ENCODE measurements at places on chromosomes 7 and 10. TPM values are rescaled to one million over a fixed set of nuclear protein-coding genes. Genes with fewer than 3 reads are reported as not detected.

The BTAF1 gene
- 14.0 TPM for total RNA-seq

The SAP25 gene
- 0.47 TPM for total RNA-seq

The SRI gene
- total RNA-seq, result 82.4 TPM

The CD36 gene
- 827 TPM for total RNA-seq

The HKDC1 gene
- not detected for total RNA-seq

The ADRB1 gene
- total RNA-seq, result 24.4 TPM

The GRM3 gene
- total RNA-seq, result not detected

The STOX1 gene
- 0.13 TPM for total RNA-seq

The FFAR4 gene
- not detected for total RNA-seq

The CAV1 gene
- 345 TPM for total RNA-seq

The CPED1 gene
- total RNA-seq, result 56.5 TPM

The DGKI gene
- total RNA-seq, result 2.2 TPM

The CACNB2 gene
- total RNA-seq, result 22.3 TPM

The FANK1 gene
- total RNA-seq, result not detected

The ECHS1 gene
- total RNA-seq, result 206 TPM

The SPDYE6 gene
- total RNA-seq, result not detected

The CPSF4 gene
- 19.0 TPM for total RNA-seq

The CALHM3 gene
- total RNA-seq, result not detected

The HELLS gene
- 0.85 TPM for total RNA-seq

The SPDYE8 gene
- not detected for total RNA-seq

The CCDC3 gene
- total RNA-seq, result 5.0 TPM

The LRRC27 gene
- total RNA-seq, result 3.5 TPM

The LRCH4 gene
- total RNA-seq, result 22.0 TPM

The BRI3 gene
- 217 TPM for total RNA-seq

The C10orf88 gene
- total RNA-seq, result 6.8 TPM

The GARS1 gene
- total RNA-seq, result 50.4 TPM

The HHEX gene
- total RNA-seq, result 4.1 TPM

The HYAL4 gene
- not detected for total RNA-seq

The CTAGE6 gene
- total RNA-seq, result not detected

The KCP gene
- total RNA-seq, result 0.28 TPM

The PHKG1 gene
- total RNA-seq, result 18.5 TPM

The FERD3L gene
- total RNA-seq, result not detected

The OR2A5 gene
- not detected for total RNA-seq

The COA1 gene
- 83.1 TPM for total RNA-seq

The GOT1 gene
- total RNA-seq, result 501 TPM

The TLX1 gene
- total RNA-seq, result not detected

The GNAT3 gene
- not detected for total RNA-seq

The MMD2 gene
- total RNA-seq, result not detected

The BTRC gene
- 49.9 TPM for total RNA-seq

The CRHR2 gene
- 0.28 TPM for total RNA-seq

The EVX1 gene
- total RNA-seq, result not detected

The SSMEM1 gene
- total RNA-seq, result not detected

The KNDC1 gene
- not detected for total RNA-seq

The GPR146 gene
- 34.5 TPM for total RNA-seq

The DIP2C gene
- total RNA-seq, result 33.1 TPM

The TFAM gene
- 34.1 TPM for total RNA-seq

The ASB4 gene
- total RNA-seq, result 2.9 TPM

All from heart right ventricle (tissue), 16 donors.